Activated T-helper 1 cell treated with anti-CD3 and anti-CD28 coated beads, Interleukin-2, amount 50 U/mL, for 16 hours (primary cell): ENCODE measurements at places on chromosomes 3 and 15.

DNA sequence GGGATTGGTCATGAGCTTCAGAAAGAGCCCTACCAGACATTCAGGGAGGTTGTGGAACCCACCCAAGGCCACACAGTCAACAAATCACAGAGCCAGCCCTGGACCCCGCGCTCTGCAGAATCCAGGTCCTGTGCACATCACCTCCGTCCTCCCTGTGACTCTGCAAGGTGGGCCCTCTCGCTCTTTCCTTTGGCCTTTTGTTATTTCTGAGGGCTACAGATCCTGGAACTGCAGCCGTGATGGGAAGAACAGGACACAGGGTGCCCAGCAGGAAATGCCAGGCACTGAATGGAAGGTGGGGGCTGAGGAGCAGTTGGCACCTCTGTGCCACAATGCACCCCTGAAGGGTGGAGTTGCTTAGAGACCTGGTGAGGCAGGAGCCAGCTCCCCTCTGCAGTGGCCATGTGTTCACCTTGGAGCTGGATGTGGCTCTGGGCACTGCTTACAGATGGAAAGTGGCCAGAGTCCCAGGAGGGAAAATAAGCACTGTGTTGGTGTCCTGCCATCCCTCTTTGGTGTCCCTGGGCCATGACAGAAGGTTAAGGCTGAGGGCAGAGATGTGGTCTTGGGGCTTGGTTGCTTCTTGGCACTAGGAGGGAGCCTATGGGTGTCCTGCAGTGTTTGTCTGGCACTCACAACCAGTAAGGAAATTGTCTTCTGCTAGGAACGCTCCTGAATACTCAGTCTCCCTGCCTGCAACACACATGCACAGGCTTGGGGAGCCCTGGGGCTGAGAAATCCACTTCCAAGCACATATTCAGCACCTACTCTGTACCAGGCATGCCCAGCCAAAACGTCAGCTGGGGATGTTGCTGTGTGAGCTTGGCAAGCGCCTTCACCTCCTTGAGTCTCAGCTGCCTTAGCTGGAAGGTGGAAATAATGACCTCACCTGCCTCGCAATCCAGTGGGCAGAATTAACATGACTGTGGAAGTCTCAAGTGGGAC, 98.0 kb upstream of the SLC6A6 start:
- no peak for DNase-seq

GRCh38 chr3:5022187-5022965, 43.1 kb downstream of the BHLHE40 start:
- no peak for DNase-seq

GRCh38 chr3:100548053-100548452, 55.6 kb downstream of the TMEM45A start:
- DNase-seq, result no peak

- DNase-seq, result no peak
Measured at GRCh38 chr3:187398955-187399354, 30.8 kb downstream of the RTP4 start.

- DNase-seq, result no peak
Measured at GRCh38 chr15:73682600-73683090, 1.5 kb upstream of the CD276 start.

DNA sequence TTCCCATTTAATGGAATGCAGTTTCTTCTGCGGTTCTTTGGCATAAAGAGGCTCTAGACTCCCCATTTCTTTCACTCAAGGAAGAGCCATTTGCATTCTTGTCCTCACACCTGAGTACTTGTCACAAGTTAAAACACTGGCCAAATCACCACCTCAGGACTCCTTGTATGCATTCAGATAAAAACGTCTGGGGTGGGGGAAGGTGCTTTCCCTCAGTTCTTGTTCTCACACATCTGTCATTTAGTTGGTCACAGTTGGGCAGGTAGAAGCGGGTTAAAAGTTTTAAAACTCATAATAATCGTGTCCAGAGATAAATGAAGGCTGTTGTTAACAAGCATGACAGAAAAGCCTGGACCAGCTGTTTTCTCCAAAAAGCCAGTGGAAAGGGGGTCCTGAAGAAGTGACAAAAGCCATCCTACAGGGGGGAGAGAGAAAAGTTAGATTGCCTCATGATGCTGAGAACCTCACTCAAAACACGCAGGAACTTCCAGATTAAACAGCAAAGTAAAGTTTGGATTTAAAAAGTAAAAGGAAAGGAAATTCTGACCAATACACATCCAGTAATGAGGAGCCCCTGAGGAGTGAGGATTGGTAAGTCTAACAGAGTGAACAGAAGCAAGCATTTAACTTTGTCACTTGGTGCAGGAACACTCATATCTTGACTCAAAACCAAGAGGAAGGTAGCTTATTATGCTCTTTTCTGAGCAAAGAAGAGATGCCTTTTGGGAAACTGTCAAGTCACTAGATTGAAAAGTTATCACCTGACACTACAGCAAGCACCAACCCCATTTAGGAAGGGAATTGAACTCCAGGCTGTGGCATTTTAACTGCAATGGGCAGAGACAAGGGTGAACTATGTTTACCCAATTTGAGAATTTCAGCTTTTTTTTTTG, 2.8 kb downstream of the BCL2L10 start:
- no peak for DNase-seq

- DNase-seq, result no peak
Measured at GRCh38 chr3:24363242-24363641, 131.4 kb downstream of the THRB start.
